Sigmoid colon (tissue), 7 donors: ENCODE measurements at places on chromosomes 4 and X. TPM values are rescaled to one million over a fixed set of nuclear protein-coding genes. Genes with fewer than 3 reads are reported as not detected.

The SPACA5 gene
- not detected for total RNA-seq

The KCND1 gene
- 2.5 TPM for total RNA-seq

DNA sequence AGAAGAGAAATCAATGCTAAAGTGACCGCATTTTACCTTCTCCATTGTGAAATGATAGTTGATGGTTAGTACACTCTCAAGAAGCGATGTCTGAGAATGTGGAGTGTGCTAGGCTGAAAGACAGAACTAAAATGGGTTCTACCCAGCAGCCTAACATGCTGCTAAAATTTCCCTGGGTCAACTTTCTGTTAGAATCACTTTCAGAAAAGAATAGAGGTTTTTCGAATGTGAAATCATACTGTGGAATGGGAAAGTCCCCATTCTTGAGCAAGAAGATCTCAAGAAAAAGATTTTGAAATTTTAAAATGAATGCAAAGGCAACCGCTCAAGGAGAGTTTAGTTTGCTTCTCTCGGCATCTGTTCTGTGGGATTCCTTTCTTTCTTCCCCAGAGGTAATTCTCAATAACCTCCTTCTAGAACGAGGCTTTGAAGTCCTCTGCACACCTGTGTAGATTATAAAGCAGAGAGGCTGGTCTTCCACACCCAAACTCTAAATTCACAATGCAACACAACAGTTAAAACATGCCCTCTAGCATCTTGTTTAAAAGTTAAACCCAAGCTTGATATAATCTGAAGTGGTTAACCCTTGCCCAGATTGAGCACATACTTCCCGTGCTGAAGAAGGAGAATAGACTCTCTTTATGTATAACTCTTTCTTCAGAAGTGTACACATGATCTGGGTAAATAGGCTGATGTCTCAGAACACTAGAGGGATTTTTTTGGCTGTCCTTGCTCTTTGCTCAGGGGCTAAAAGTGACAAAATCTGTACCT is 208.7 kb upstream of the KLF3 start:
- H3K36me3 ChIP-seq: no peaks in the 10 kb centered on the region
- H3K27me3 ChIP-seq: no peaks in the 10 kb centered on the region

The SSX1 gene
- total RNA-seq: not detected

The RHOXF2B gene
- not detected for total RNA-seq
